ENCODE measurements at places on chromosomes 12 and 14. TPM values are rescaled to one million over a fixed set of nuclear protein-coding genes. Genes with fewer than 3 reads are reported as not detected.

The CKB gene
- 605 TPM for total RNA-seq

The ATF1 gene
- 48.8 TPM for total RNA-seq

The POTEM gene
- total RNA-seq: not detected

The DCAF11 gene
- total RNA-seq: 47.5 TPM

The DDX54 gene
- 110 TPM for total RNA-seq

The ALDH1L2 gene
- 1.5 TPM for total RNA-seq

The NRDE2 gene
- total RNA-seq: 20.1 TPM

The GYS2 gene
- total RNA-seq: not detected

The TAPBPL gene
- total RNA-seq: 0.54 TPM

The OTOGL gene
- not detected for total RNA-seq

The PMEL gene
- 5.8 TPM for total RNA-seq

Measured in HCT116 (cell line).